Stimulated activated CD4-positive, alpha-beta T cell treated with anti-CD3 and anti-CD28 coated beads, Interleukin-15, amount 100 ng/mL, for 1 hour (primary cell): ENCODE measurements at places on chromosomes 12 and 14.

DNA sequence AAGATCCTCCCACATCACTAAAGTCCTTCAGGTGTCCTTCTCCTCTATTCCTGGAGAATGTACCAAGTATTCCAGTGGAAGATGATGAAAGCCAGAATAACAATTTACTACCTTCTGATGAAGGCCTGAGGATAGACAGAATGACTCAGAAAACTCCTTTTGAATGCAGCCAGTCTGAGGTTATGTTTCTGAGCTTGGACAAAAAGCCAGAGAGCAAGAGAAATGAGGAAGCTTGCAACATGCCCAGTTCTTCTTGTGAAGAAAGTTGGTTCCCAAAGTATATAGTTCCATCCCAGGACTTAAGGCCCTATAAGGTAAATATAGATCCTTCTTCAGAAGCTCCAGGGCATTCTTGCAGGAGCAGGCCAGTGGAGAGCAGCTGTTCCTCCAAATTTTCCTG is 54.6 kb upstream of the HELB start:
- DNase-seq = no peak

DNA sequence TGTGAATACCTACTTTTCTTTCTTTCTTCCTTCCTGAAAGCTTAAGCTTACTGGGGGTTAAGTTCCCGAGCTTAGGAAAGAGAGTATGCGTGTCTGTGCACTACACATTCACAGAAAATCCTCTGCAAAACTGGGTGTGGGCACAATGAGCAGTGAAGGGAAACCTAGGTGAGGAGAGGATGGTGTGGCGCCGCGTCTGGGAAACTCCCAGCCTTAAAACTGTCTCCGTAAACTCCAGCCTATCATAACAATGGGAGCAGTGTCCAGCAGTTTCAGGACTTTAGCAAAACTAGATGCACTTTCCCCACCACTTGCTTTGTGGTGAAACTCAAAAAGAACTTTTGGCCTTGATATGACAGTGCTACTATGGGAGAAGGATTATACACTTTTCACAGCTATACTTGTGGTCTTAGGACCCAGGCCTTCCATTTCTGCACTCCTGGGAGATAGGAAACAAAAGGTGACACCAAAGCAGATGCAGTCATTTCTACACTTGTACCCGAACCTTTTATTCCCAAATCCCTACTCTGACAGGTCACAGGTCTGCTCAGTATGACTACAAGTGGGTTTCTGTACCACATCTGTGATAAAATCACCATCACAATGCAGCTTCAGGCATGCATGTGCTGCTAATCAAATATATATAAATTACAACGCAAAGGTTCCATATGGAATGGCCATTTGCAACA is 10.4 kb downstream of the AKAP5 start:
- DNase-seq = no peak

DNA sequence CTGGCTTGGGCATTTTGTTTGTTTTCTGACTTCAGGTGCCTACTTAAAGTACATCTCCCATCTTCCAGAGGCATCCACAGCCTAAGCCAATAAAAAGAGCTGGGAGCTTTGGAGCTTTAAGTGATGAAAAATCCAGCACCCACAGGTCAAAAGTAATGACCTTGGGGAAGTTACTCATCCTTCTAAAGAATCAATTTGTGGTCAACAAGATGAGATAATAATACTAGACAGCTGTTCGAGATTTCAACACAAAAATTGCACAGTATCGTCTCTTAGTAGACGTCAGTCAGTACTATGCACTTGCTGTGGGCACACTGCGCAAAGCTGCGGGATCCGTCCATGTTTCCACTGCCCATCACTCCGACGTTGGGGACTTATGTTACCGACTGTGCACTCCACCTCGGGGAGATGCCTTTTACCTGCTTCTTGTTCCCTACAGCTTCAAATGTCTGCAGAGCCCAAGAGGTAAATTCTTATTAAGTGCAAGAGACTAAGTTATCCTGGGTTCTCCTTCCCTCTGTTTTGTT is 1.3 kb downstream of the ST8SIA1 start:
- no peak for DNase-seq

GRCh38 chr12:49515266-49515665 is 23.6 kb upstream of the KCNH3 start:
- no peak for DNase-seq

- no peak for DNase-seq
These were observed 6.1 kb downstream of the RND1 start for GRCh38 chr12:48859607-48860006.

GRCh38 chr12:73529231-73529630 is 1008.4 kb upstream of the ATXN7L3B start:
- no peak for DNase-seq

GRCh38 chr12:112015938-112016337 is 2.7 kb downstream of the ERP29 start:
- DNase-seq = no peak

- no peak for DNase-seq
These were observed 22.9 kb upstream of the BCDIN3D start for GRCh38 chr12:49865782-49866135.

DNA sequence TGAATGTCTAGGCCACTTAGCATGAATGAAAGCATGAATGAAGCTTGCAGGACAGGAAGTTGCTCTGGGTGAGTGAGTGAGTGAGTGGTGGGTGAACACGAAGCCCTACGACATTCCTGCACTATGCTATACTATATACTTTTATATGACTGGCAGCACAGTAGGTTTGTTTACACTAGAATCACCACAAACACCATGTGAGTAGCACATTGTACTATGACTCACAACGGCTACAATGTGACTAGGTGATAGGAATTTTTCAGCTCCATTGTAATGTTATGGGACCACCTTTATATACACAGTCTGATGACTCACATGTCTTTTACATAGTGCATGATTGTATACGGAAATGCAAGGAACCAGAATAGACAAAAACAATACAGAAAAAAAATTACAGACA is 1480.2 kb downstream of the AACS start:
- DNase-seq = no peak

DNA sequence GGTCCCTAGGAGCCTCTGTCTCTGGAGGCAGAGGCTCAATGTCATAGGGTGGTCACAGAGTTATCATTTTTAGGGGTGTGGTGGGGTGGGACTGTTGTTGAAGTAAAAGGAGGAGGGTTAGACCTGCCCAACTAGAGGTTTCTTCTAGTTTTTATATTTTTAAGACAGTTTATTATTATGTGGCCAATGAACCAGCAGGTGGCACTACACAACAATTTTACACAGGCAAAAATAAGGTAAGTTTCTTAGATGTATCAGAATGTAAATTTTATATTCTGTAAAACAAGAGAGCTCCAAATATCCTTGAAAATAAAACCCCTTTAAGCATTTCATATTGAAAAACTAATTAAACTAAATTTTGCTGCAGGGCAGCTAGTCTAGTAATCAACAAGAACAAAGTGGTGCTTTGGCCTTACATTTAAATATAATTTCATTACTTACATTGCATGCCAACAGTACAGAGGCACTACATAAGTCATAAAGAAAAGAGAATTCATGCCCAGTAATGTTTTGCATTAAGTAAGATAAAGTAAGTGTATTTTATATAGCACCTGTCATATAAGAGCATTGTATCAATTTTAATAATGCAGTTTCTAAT is 22.2 kb upstream of the OVCH1 start:
- no peak for DNase-seq

DNA sequence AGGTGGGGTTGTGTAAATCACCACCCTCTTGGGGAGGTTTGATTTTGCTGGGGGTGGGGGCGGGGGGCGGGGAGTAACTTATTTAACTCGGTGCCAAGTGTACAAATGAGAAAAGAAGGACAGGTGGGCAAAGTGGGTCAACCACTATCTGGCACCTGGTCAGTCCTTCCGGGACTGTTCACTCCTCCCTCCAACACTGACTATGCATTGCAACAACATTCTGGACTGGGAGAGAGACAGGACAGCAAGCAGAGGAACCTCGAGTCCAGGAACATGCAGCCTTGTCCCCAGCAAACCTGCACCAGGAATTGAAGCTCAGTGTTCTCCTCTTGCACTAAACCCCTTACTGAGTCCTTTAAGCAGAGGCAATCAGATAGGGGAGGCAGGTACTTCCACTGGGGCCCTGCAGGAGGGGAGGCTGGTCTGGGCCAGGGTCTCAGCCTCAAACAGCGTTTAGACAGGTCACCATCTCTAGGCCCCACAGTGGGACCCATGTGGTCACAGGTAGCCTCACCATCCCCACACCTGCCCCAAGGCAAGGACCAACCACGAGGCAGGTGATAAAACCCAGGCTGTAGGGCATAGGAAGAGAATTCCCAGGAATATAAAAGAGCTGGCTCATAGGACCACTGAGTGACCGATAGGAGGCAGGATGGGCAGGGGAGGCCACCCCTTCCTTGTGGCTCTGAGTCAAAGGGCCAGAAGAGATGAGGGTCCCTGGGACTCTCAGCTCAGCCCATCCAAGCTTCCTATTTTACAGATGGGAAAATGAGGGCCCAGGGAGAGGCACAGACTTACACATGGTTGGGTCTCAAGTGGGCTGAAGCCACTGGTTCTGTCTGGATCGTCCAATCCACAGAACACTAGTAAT is 9.8 kb downstream of the CCDC85C start:
- DNase-seq = no peak

- DNase-seq = no peak
These were observed 710.7 kb upstream of the TBX3 start for GRCh38 chr12:115394496-115395220.

- no peak for DNase-seq
These were observed 120.5 kb downstream of the NUAK1 start for GRCh38 chr12:106018286-106018685.

DNA sequence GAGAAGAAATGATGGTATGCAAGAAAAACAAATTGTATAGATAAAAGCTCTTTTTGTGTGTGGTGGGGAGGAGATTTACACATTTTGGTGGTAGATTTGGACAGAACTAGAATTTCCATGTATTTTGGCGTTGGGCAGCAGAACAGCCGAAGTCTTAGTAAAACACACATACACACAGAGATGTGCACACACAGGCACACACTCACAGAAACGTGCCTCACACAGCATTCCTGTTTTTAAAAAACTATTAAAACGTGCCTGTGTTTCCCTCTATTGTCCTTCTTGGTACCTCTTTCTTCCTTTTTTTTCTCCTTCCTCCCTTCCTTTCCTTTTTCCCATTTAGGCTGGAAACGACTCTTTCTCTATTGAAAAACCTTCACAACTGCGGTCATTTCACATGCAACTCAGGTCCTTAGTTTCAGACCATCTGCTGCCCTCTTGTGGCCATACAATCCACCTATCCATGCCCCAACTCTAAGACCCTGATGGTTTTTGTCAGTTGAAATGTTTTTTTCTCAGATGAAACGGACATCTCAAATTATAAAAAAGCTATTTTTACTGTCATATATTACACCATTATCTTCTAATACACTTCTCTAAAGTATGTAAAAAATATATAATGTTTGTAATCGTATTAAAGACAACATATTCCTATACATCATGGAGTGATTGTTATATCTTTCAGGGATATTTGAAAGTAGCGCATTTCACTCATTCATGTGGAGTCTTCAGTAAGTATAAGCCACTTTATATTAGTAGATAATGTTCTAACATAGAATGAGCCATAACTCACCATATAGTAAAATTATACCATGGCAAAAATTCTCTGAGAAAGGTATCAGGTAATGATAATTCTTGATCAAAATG is 386.7 kb upstream of the NOVA1 start:
- no peak for DNase-seq

DNA sequence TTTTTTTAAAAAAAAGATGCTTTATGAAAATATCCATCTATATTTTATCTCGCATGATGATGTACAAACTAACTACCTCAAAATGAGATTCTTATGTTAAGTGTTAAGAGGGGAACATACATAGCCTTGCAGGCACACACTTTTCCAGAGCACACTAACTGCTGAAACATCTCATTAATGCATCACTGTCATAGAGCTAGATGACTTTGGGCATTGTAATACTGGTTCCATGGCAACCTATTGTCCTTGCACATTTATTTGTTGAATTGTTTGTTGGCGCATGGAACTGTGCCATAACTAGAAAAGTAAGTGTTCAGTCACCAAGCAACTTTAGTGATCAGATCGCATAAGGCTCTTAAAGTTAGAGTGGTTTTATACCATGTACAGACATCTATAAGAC is 348.3 kb downstream of the GALC start:
- no peak for DNase-seq

- DNase-seq = no peak
These were observed 344.4 kb upstream of the ATXN7L3B start for GRCh38 chr12:74193191-74193590.

GRCh38 chr14:55180434-55180833 is 11.0 kb downstream of the DLGAP5 start:
- no peak for DNase-seq

DNA sequence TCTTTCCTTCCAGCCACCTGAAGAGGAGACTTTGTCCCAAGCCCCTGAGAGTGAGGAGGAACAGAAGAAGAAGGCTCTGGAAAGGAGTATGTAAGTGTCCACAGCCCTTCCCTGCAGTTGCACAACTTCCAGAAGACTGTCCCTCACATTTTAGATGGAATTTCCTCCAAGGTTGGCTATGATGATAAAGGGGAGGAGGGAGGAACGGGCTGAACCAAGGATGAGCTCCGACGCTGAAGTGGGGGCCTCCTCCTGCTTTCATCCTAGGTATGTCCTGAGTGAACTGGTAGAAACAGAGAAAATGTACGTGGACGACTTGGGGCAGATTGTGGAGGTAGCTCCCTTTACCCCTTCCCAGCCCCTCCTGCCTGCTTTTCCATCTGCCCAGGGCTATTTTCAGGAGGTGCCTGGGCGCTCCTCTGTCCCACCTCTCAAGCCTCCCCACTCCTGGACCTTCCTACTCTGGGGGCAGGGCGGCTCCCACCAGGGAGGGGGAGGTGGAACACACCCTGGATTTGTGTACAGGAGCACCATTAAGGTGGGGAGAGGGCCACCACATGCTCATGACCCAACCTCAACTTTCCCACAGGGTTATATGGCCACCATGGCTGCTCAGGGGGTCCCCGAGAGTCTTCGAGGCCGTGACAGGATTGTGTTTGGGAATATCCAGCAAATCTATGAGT is 2.3 kb downstream of the ARHGEF25 start:
- DNase-seq = no peak

- DNase-seq = no peak
These were observed 110.2 kb downstream of the PLXNC1 start for GRCh38 chr12:94258593-94258992.

DNA sequence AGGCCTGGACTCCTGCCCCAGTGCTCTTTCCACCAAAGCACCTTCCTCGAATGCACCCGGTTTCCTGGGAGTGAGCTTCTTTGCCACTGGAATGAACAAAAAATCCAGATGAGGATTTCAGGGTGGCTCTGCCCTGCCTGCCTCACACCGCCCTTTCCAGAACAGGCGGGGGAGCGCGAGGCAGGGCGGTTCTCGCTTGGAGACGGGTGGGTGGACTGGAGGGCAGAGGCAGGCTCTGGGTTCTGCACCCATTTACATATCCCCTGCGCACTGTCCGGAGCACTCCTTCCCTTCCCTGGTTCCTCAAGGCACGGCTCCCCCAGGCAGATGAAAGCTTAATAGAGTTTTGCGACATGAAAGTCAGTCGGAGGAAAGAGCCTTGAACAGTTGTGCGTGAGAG is 69.7 kb upstream of the DLK1 start:
- DNase-seq = no peak

GRCh38 chr12:108257610-108258106 is 81.5 kb downstream of the CMKLR1 start:
- no peak for DNase-seq
